ENCODE measurements at places on chromosomes 11 and 22.

GRCh38 chr22:50080077-50080465, 5.2 kb downstream of the MLC1 start:
- DNase-seq, result no peak

DNA sequence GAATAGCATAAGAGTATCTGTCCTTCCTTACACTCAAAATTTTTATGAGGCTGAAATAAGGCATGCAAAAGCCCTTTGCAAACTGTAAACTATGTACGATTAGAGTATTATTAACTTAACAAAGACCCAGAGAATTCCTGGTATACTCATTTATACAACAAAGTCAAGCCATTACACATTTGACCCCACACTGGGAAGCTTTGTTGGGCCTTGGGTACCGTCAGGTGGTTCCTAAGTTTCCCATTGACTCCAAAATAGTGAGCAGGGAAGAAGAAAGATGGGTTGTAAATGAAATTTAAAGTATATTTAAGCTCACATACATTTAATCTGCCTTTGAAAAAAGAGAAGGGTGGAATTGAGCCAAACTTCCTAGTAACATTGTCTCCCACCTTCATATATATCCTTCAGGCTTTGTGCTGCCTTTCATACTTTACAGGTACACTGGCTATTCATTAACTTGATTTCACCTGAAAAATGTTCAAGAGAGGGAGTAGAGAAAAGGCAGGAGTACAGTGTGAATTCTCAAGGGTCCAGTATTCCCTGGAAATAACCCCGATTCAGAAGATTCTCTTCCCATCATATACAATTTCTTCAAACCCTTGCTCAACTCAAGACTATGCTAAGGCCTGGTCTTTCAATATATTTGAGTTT, 68.6 kb downstream of the SOX6 start:
- DNase-seq, result no peak

GRCh38 chr22:49683032-49683431, 144.6 kb downstream of the BRD1 start:
- DNase-seq, result no peak

- DNase-seq, result no peak
These were observed 53.8 kb upstream of the PRSS23 start for GRCh38 chr11:86746514-86746913.

GRCh38 chr11:67265633-67266448, 432 bp upstream of the GRK2 start:
- DNase-seq, result peak; percentile 76

DNA sequence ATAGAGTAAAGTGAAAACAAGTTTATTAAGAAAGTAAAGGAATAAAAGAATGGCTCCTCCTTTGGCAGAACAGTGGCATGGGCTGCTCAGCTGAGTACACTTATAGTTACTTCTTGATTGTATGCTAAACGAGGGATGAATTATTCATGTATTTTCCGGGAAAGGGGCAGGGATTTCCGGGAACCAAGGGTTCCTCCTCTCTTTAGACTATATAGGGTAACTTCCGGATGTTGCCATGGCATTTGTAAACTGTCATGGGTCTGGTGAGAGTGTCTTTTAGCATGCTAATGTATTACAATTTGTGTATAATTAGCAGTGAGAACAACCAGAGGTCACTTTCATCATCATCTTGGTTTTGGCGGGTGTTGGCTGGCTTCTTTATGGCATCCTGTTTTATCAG, 23.5 kb upstream of the SPTY2D1 start:
- DNase-seq, result no peak

- DNase-seq, result no peak
These were observed 8.5 kb upstream of the RAB1B start for GRCh38 chr11:66259956-66260355.

GRCh38 chr11:73194034-73194507, 24.0 kb upstream of the P2RY2 start:
- no peak for DNase-seq
